ENCODE measurements at places on chromosomes 11 and 22.

- no peak for DNase-seq
These were observed 590.0 kb downstream of the BRD1 start for GRCh38 chr22:49237703-49238102.

GRCh38 chr22:37304595-37305343 is 22.5 kb downstream of the CYTH4 start:
- no peak for DNase-seq

- peak; percentile 31 for DNase-seq
These were observed 77.9 kb downstream of the BTBD10 start for GRCh38 chr11:13384908-13385640.

- no peak for DNase-seq
These were observed 7.1 kb upstream of the PEX26 start for GRCh38 chr22:18070556-18071306.

DNA sequence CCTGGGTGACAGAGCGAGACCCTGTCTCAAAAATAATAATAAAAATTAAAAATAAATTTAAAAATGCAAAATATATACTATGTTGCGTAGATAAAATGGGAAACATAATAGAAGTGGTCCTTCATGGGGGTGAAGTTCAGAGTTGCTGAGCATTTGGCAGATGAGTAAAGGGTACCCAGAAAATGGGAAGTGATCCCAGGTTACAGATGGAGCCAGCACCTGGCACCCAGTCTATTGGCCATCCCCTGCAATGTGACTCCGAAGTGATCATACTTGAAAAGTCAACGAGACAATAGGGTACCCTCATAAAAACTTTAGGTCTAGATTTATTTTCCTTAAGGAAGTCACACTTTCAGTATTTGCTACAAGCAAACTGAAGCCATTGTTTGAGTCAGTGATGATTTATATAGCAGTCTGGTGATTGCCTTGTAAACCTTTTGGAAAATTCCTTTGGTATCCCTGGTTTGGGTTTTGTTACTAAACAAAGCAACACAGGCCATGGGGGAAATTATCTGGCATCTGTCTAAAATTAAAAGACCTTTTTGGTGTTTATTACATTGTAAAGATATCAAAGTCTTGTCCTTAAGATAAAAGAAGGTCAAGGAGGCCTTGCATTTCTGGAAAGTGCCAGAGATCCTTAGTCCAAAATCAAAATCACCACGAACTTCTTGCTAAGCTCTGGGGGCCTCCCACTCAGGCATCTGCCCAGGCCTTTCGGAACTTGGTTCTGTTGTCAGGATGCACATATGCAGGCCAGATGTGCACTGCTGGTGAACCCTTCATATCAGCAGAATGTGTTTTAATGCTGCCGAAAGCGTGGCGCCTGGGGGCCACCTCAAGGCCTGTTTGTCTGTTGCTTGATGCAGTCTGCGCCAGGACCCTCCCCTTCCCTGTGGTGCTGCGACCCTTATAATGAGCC is 4.3 kb downstream of the SMARCB1 start:
- no peak for DNase-seq

GRCh38 chr11:128424851-128425285 is 162.5 kb downstream of the ETS1 start:
- DNase-seq = no peak

GRCh38 chr11:130179396-130180306 is 20.1 kb downstream of the ST14 start:
- no peak for DNase-seq

- no peak for DNase-seq
These were observed 33.8 kb upstream of the WNT11 start for GRCh38 chr11:76240161-76240540.

DNA sequence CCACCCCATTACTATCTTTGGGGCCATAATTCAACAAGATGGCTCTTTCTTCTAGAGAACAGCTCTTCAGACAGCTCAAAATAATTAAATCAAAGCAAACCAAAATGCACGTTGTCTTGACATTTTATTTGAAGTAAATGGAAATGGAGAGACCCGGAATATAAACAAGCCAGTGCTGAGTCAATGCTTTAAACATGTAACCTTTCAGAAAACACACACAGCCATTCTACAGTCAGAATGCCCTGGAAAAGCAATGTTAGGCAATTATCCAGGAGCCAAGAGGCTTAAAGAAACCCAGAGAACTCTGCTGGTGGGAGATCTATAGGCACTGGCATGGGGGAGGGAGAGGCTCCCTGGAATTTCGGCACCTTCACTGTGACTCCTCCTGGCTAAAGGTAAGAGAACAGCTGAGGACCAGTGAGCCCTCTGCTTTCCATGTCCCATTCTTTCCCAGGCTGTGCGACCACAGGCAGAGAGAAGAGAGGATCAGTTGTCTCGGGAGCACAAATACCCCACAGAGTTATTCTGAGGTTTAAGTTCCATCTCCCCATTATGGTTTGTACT is 254.0 kb upstream of the CCDC90B start:
- DNase-seq = no peak

GRCh38 chr11:117928446-117929141 is 608 bp downstream of the TMPRSS13 start:
- DNase-seq = no peak

GRCh38 chr22:50136581-50137015 is 33.9 kb upstream of the PANX2 start:
- DNase-seq = no peak

GRCh38 chr11:118973985-118974384 is 2.4 kb downstream of the FOXR1 start:
- DNase-seq = no peak

DNA sequence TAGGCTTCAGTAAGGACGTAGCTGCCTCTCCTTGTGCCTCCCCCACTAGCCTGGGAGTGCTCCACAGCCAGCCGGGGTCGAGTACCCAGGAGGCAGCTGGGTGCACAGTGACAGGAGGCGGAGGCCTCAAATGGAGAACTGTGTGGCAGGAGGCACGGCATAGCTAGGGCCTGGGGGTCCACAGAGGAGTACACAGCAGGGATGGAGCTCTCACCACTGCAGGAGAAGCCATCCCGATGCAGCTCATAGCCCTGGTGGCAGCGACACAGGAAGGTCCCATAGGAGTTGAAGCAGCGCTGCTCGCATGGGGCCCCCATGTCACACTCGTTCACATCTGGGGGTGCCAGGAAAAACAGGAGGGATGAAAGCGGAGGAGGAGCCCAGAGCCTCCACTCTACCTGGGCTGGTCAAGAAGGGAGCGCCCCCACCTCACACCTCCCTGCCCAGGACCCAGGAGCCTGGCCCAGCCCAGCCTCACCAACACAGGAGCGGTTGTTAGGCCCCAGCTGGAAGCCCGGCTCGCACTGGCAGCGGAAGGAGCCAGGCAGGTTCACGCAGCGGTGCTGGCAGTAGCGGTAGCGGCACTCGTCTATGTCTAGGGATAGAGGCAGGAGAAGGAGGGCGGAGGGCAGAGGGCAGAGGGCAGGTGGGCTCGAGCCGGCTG is 2.8 kb downstream of the EFEMP2 start:
- DNase-seq = no peak

GRCh38 chr11:64178203-64178602 is 7.8 kb upstream of the STIP1 start:
- peak; percentile 32 for DNase-seq
